ENCODE measurements at places on chromosomes 6 and 20. TPM values are rescaled to one million over a fixed set of nuclear protein-coding genes. Genes with fewer than 3 reads are reported as not detected.

- H3K4me1 ChIP-seq = no peaks in the 10 kb centered on the region
- DNase-seq = no peak
- no peaks in the 10 kb centered on the region for H3K36me3 ChIP-seq
- H3K4me3 ChIP-seq = no peak overlapping the region
Measured at GRCh38 chr20:57205606-57206219, 60.7 kb downstream of the BMP7 start.

DNA sequence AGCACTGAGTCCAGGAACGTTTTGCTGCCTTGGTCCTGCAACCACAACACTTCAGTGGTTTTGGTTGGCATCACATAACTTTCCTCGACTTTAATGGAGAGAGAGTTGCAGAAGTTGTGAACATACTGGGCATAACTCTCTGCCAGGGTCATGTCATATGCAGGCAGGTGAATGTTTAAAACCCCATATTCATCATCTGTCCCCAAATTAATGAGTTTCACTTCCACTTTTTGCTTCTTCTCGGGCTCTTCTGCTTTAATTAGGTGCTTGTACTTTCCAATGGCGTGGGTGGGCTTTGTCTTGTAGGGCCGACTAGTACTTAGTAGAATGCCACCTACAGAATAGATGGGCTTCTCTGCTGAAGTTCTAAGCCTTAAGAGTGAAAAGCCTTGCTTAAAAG, 45.2 kb upstream of the TFAP2A start:
- no peak overlapping the region for H3K4me3 ChIP-seq
- H3K27ac ChIP-seq = no peak overlapping the region
- peaks cover 5% of the 10 kb centered on the region for H3K27me3 ChIP-seq

- H3K4me3 ChIP-seq = peak overlapping the region; percentile 7
- H3K27me3 ChIP-seq = peaks cover 61% of the 10 kb centered on the region
- no peaks in the 10 kb centered on the region for H3K36me3 ChIP-seq
- H3K4me1 ChIP-seq = no peaks in the 10 kb centered on the region
- no peak for DNase-seq
Measured at GRCh38 chr6:133241901-133242636, 912 bp downstream of the EYA4 start.

- no peak for DNase-seq
- no peaks in the 10 kb centered on the region for H3K4me1 ChIP-seq
- H3K36me3 ChIP-seq = peaks cover 2% of the 10 kb centered on the region
- H3K27ac ChIP-seq = no peak overlapping the region
- H3K4me3 ChIP-seq = no peak overlapping the region
Measured at GRCh38 chr6:107259951-107260350, 144.6 kb upstream of the BEND3 start.

GRCh38 chr20:47676219-47676721, 109.0 kb downstream of the SULF2 start:
- no peaks in the 10 kb centered on the region for H3K27me3 ChIP-seq
- no peaks in the 10 kb centered on the region for H3K4me1 ChIP-seq

DNA sequence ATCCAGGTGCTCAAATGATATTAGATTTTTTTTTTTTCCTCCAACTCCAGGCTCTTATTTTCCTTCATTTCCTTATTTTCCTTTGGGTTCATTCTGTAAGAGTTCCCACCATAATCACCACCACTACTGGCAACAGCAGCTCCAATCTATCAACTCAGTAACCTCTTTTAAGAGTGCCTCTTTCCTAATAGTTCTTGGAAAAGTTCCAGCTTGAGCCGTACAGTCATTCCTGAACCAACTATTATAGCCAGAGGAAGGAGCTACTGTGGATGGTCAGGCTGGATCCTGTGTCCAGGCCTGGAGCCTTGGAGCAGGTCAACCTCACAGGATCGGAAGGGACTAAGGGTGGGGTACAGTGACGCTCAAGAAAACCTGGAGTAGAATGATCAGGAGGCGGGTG, 4.2 kb upstream of the ANGPT4 start:
- H3K36me3 ChIP-seq = no peaks in the 10 kb centered on the region
- H3K4me3 ChIP-seq = no peak overlapping the region
- H3K4me1 ChIP-seq = no peaks in the 10 kb centered on the region
- no peak overlapping the region for H3K27ac ChIP-seq

DNA sequence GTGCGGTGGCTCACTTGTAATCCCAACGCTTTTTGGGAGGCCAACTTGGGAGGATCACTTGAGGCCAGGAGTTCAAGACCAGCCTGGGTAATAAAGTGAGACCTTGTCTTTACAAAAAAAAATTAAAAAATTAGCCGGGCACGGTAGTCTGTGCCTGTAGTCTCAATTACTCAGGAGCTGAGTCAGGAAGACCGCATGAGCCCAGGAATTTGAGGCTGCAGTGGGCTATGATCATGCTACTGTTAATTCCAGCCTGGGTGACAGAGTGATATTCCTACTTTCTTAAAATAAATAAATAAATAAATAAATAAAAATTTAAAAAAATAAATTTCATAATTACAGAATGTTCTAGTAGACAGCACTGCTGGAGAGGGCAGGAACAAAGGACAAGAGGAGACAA, 62.4 kb downstream of the DST start:
- no peak for DNase-seq
- no peaks in the 10 kb centered on the region for H3K4me1 ChIP-seq
- no peaks in the 10 kb centered on the region for H3K36me3 ChIP-seq
- no peaks in the 10 kb centered on the region for H3K27me3 ChIP-seq
- no peak overlapping the region for H3K4me3 ChIP-seq
- H3K27ac ChIP-seq = no peak overlapping the region

GRCh38 chr6:156827382-156827781, 50.2 kb downstream of the ARID1B start:
- DNase-seq = no peak
- no peaks in the 10 kb centered on the region for H3K27me3 ChIP-seq
- H3K27ac ChIP-seq = peak overlapping the region; percentile 53
- peaks cover 22% of the 10 kb centered on the region for H3K4me1 ChIP-seq

DNA sequence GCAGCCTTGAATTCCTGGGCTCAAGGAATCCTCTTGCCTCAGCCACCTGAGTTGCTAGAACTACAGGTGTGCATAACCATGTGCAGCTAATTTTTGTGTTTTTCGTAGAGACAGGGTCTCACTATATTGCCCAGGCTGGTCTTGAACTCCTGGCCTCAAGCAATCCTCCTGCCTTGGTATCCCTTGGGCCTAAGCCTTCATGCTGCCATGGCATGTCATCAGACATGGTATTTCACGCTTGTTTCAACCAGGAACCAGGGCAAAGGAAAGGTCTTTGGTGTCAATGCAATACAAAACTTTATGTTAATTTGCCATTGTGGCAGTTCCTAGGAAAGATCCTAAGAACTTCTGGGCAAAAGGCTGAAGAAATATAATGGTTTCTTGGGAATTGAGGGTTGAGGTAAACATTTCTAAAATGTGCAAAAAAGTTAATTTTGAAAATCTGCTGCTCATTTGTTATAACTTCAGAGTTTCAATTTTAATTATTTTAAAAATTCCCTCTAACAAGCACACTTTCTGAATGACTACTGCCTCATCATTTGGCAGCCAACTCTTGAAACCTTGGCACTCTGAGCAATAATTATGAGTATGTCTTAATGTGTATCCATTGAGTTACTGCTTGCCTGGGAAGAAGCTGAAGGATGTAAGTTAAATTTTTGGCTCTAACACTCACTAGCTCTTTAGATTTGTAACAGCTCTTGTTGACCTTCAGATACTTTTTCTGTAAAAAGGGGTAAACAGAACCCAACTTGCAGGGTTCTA, 154.1 kb downstream of the GJA10 start:
- DNase-seq = no peak
- peak overlapping the region; percentile 76 for H3K27ac ChIP-seq
- H3K4me3 ChIP-seq = peak overlapping the region; percentile 8

DNA sequence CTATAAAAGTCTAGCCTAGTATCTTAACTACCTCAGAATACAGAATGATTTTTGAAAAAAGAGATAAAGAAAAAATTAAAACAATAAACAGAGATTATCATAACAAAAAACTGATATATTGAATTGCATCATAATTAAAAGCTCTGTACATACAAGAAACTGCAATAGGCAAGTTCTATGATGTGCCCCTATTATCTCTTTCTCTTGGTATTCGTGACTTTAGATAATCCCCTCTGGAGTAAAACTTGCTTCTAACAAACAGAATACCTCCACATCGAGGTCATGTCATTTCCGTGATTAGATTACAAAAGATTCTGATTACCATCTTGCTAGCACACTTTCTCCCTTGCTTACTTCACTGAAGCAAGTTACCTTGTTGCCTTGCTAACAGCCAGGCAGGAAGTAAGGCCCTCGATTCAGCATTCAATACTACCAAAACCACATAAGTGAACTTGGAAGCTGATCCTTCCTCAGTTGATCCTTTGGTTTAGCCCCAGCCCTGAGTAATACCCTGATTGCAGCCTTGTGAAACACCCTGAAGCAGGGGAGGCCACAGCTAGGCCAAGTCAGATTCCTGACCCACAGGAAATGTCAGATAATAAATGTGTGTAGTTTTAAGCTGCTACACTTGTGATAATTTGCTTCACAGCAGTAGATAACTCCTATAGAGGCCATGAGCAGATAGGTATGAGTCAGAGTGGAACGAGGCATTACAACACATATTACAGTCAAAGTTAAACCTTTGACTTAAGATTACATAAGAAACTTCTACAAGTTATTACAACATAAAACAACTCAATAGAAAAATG, 53.7 kb upstream of the TMX4 start:
- H3K4me1 ChIP-seq = no peaks in the 10 kb centered on the region
- no peak for DNase-seq
- no peak overlapping the region for H3K4me3 ChIP-seq
- no peaks in the 10 kb centered on the region for H3K27me3 ChIP-seq

GRCh38 chr6:19180348-19181072, 656.7 kb upstream of the ID4 start:
- H3K27ac ChIP-seq = no peak overlapping the region
- H3K36me3 ChIP-seq = no peaks in the 10 kb centered on the region
- H3K4me1 ChIP-seq = no peaks in the 10 kb centered on the region

DNA sequence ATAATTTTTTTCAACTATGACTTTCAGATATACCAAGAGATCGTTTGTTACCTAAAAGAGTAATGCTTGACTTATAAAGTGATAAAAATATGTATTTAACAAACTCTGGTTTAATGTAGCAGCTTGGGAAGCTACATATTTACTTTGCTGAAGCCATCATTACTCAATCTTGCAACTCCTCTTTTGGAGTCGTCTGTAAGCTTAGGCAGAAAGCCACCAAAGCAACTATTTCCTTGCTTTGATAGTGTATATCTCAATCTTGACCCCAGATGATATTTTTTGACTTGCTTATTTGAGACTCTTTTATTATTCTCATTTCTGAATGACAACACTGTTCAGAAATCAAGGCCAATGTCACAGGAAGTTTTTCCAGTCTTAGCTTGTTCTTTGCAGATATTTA, 183.0 kb downstream of the SAMD5 start:
- no peak overlapping the region for H3K4me3 ChIP-seq
- no peak for DNase-seq
- H3K27me3 ChIP-seq = no peaks in the 10 kb centered on the region
- H3K4me1 ChIP-seq = no peaks in the 10 kb centered on the region
- H3K36me3 ChIP-seq = no peaks in the 10 kb centered on the region
- no peak overlapping the region for H3K27ac ChIP-seq

- H3K27ac ChIP-seq = peak overlapping the region; percentile 77
- no peaks in the 10 kb centered on the region for H3K27me3 ChIP-seq
- H3K4me1 ChIP-seq = peaks cover 48% of the 10 kb centered on the region
Measured at GRCh38 chr6:24899997-24900325, 35.8 kb downstream of the RIPOR2 start.

DNA sequence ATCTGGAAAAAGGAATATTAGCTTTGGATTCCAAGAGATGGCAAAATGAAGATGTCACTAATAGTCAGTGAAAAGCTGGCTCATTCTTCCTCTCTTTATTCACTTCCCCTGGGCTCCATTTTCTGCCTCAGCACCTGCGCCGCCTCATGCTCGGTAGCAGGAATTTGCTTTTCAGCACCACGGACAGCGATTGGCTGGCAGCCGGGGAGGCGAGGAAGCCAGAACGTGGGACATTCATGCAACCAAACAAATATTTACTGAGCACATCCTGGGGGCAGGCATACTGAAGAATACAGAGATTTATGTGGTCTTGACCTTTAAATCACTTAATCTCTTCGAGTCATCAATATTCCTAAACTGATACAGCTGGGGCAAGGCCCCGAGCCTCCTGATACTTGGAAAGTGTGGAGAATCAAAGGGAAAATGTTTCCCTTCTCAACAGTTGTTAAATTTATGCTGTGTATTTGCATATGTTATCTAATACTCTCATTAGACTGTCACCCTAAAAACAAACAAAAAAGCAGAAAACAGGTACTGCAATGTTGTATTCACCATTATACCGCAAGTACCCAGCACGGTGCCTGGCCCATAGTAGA, 12.1 kb upstream of the PDYN start:
- no peaks in the 10 kb centered on the region for H3K36me3 ChIP-seq
- H3K27ac ChIP-seq = no peak overlapping the region
- H3K27me3 ChIP-seq = peaks cover 14% of the 10 kb centered on the region
- DNase-seq = peak; percentile 54

DNA sequence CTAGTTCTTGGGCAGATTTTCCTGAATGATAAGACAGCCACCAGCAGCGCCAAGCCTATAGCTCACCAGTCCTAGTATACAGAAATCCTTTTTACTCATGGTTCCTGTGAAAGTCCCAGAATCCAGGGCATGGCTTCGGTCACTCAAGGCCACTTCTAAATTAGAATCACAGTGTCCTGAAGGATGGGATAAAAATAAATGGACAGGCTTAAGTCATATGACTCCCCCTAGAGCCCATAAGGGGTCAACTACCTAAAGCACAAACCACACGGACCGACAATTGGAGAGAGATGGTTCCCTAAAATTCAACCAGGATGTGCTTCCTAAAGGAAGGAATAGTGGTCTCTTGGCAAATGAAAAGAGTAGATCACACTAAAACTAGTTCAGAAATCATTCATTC, 404.1 kb upstream of the PLCB4 start:
- no peak for DNase-seq
- H3K36me3 ChIP-seq = no peaks in the 10 kb centered on the region
- H3K4me1 ChIP-seq = no peaks in the 10 kb centered on the region

GRCh38 chr6:166586424-166587156, at the start of gene RAMACL:
Gene RAMACL, minus strand, starts transcription at chr6:166586678. Its CDS starts 201 bp downstream, at chr6:166586477.
- H3K27ac ChIP-seq = no peak within 1 kb of the TSS
- H3K4me3 ChIP-seq = no peak within 1 kb of the TSS
- no peaks in the 10 kb centered on the region for H3K27me3 ChIP-seq
- peaks cover 15% of the 10 kb centered on the region for H3K4me1 ChIP-seq
- DNase-seq = peak; percentile 22

- DNase-seq = no peak
- H3K4me1 ChIP-seq = peaks cover 42% of the 10 kb centered on the region
- H3K4me3 ChIP-seq = no peak overlapping the region
- H3K36me3 ChIP-seq = peaks cover 65% of the 10 kb centered on the region
- H3K27me3 ChIP-seq = no peaks in the 10 kb centered on the region
- no peak overlapping the region for H3K27ac ChIP-seq
Measured at GRCh38 chr6:30311671-30312070, 15.1 kb upstream of the TRIM39 start.

- DNase-seq = no peak
- H3K4me3 ChIP-seq = no peak overlapping the region
- H3K36me3 ChIP-seq = no peaks in the 10 kb centered on the region
- peaks cover 4% of the 10 kb centered on the region for H3K27me3 ChIP-seq
- H3K27ac ChIP-seq = no peak overlapping the region
Measured at GRCh38 chr6:47650553-47651432, 47.6 kb upstream of the ADGRF4 start.

The EPB41L1 gene
- total RNA-seq = 0.23 TPM

The SLC13A3 gene
- total RNA-seq = 0.24 TPM

The KCNG1 gene
- 3.1 TPM for total RNA-seq

The GLP1R gene
- total RNA-seq = not detected

The SLPI gene
- not detected for total RNA-seq

The EMILIN3 gene
- total RNA-seq = 0.69 TPM

The POPDC3 gene
- not detected for total RNA-seq

The C4A gene
- total RNA-seq = 4.0 TPM

The MTFR2 gene
- total RNA-seq = 23.3 TPM

Measured in activated T-helper 1 cell treated with anti-CD3 and anti-CD28 coated beads, Interleukin-12 subunit alpha, Interleukin-12 subunit beta, Interleukin-2, Interleukin-4 antibody, amounts not matched to agents 30 ng/mL and 10 ng/mL and 1 ng/mL, durations not matched to agents 14 hours and 24 hours and 36 hours (primary cell).